ENCODE measurements at places on chromosomes 2 and 18.

- no peak for DNase-seq
These were observed 31.0 kb upstream of the GALR1 start for GRCh38 chr18:77218642-77219041.

GRCh38 chr18:75132931-75133525 is 75.9 kb downstream of the PTGR3 start:
- no peak for DNase-seq

DNA sequence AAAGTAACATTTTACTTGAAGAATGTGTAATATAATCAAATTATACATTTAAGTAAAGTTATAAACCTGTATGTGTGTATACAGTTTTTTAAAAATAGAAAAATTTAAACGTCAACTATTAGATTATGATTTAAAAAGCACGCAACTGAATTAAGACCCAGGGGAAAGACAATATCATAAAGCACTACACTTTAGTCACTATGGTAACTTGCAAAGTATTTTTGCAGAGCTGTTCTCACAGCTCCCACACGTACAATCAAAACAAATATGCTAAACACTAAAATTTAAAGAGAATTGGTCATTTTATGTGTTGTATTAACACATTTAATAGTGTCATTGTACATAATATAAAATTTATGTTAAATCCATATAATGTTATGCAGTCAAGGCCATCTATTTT is 59.7 kb downstream of the FTCDNL1 start:
- no peak for DNase-seq

- no peak for DNase-seq
These were observed 1.1 kb upstream of the CDCA7 start for GRCh38 chr2:173353556-173353955.

- DNase-seq, result no peak
These were observed 524.2 kb downstream of the TRIB2 start for GRCh38 chr2:13240789-13241487.

DNA sequence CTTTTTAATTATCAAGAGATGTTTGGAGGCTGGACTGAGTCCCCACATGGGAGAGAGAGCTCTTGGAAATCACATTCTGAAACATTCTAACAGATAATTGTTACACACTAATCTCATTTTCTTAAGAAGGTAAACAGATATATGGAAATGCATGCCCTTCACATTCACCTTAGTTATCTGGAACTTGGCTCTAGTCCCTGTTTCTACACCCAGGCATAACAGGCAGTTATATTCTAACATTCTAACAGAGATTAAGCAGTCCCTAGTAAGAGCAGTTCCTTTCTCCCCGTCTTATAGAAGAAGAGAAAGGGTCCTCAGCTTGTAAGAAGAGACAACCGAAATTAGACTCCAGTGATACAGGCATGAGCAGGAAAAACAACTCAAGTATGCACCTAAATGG is 385.4 kb downstream of the SOX11 start:
- DNase-seq, result no peak

DNA sequence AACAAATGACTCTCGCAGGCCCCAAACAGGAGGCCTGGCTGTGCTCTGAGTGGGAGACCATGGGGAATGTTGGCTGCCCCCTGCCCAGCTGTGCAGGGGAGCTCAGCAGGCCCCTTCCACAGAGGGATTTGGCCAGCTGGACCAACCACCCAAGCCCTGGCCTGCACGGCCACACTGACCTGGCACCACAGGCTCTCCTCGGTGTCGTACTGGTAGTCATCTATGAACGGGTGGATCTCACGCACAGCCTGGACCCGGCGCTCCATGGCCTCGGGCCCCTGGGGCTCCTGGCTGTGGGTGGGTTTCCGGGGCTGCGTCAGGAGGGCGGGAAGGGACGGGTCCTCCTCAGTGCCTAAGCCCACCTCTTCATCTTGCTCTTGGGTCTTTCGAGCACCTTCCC is 74.5 kb downstream of the POLR1A start:
- no peak for DNase-seq

DNA sequence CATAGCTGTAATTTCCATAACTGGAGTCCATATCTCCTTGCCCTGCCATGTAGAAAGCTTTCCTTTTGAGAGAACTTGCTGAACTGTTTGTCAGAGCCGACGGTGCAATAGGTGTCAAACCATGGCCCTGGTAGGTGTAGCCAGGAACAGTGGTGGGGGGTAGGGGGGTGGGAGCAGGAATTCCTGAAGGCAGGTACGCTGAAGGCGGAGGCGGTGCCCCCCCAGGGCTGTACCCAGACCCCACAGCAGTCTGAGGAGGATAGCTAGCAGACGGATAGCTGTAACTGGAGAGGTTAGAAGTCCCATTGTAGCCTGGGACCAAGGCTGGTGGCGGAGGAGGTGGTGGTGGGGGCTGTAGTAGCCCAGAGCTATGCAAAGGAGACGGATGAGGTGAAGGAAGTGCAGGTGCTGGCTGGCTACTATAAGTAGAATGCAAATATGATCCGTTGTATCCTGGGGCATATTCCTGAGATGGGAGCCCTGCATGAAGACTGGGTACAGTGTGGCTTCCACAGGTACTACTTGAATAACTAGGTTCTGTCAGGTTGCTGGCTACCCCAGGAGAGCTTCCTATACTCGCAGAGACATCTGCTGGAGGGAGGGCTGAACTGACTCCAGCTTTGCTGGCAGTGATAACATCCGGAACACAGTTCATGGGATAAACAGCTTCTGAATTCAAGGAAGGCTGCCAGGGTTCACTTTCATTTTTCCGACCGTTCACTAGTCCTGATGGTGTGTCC is 124.8 kb downstream of the FIGN start:
- DNase-seq, result no peak

DNA sequence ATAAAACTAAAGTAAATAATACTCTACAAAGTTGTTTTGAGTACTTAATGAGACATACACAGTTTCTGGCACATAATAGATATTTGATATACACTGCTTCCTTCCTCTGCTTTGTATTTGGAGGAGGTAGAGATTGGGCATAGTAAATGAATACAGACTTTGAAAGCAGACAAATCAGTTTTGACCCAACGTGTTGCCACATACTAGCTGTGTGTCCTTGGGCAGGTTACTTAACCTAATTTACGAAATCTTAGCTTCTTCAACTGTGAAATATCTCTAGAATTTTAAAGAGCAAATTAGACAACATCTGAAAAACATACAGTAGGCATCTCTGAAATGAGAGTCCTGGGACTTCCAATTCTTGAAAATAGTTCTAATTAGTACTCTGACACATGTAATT is 425.4 kb downstream of the TGIF1 start:
- DNase-seq, result no peak

Data from anterior cingulate cortex (tissue), 58 donors.